SK-N-SH treated with all-trans-retinoic acid at 6 μM for 48 hours (cell line): ENCODE measurements at places on chromosomes 16 and 17.

DNA sequence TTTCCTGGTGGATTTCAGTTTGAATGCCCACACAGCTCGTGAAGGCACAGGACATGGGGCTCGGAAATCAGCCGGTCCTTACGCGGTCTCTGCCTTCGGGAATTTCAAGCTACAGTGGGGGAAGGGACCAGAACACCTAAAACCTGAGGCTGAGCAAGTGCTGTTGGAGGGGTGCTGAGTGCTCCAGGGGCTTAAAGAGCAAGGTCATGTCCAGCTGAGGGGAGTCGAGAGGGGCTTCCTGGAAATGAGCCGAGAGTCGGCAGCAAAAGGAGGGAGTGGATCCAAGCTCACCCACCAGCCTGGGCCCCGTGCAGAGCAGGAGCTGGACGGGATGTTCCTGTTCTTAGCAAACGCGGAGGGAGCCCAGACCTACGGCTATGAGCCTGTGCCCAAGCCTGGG, 73.2 kb upstream of the RPL38 start:
- ATAC-seq = no peak

GRCh38 chr17:40472733-40473452, 28.5 kb downstream of the TNS4 start:
- ATAC-seq = no peak

DNA sequence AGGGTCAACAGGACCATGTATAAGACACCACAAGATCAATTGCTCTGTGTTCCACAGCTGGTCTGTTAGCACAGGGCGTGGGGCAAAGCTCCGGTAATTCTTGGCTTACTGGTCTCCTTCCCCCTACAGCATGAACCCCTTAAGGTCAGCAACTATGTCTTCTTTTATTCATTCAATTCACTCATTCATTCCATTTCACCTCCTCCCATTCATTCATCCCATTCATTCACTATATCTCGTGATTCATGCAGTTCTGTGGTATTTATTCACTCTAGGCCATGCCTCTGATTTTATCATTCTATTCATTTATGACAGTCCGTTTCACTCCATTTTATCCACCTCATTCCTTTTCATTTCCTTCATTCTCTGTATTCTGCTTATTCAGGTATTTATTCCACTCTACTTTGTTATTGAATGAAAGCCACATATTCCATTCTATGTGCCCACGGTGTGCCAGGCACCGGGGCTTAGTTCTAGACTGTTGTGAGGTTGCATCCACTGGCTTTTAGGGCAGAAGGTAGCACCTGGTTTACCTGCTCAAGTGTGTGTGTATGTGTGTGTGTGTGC, 19.0 kb upstream of the WFDC1 start:
- no peak for ATAC-seq

DNA sequence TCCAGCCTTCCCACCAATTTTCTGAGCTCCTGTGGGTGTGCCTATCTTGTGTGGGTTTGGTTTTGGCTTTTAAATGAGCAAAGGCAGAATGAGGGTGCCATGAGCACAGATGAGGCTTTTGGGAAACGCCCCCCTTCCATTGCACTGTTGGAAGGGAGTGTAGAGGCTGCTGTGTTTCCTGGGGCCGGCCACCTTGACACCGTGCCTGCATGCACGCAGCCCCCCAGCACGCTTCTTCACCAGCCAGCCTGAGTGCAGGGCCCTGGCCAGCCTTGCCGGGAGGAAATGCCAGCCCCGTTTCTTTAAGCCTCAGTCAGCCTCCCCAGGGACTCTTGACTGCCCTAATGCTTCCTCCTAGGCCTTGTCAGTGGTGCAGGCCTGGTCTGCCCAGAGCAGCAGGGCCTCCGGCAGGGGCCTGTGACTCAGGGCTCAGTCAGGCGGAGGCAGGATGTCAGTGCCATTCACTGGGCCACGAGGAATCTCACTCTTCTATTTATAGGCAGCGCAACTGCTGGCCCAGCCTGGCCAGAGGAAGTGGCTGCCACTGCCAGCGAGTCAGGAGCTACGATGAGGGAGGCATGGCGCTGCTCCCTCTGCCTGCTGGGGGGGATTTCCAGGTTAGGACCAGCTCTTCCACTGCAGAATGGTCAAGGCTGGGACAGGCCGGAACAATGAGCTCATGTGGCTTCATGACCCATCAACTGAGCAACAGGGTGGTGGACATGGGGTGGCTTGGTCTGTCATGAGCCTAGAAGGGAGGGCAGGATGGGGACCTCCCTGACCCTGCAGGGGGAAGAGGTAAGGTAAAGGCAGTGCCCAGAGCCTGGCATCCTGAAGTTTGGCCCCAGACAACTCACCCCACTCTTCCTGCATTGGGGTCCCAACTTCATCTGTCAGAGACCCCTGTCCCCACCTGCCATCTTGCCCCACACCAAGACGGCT, 205.2 kb downstream of the RAB11FIP4 start:
- ATAC-seq = peak; percentile 95

DNA sequence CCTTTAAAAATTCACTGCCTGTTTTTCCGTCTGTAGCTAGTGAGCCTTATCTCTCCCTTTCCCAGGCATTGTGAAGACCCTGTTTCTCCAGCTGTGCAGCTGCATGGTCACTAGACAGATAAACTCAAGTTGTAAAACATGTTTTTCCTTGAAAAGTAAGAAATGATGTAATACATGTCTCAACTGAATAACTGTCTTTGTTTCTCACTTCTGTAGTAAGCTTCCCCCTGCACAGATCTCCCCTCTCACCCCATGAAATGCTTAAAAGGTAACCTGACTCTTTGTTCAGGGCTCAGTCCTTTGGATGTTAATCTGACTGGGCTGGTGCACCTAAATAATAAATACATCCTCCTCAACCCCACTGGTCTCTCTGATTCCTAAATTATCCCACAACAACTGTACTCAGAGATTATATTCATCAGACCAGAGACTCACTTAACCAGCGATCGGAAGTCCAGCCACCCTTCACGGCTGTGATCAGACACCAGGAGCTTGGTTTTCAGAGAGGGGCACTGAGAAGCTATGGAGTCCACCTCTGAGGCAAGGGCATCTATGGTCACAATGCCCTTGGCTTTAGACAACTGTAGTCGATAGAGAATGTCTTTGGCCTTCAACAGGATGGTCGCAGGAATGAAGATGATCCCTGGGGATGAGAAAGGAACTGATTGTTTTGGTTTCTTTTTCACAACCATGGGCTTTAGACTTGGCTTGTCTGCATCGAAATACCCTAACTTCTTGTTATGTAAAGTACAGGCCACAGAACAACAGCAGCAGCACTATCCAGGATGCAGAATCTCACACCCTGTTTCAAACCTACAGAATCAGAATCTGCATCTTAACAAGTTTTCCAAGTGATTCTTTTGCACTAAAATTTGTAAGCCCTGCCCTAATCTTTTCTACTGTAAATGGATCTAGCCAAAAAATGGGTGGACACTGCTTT, 15.4 kb downstream of the ACSM1 start:
- ATAC-seq = no peak

- ATAC-seq = no peak
Measured at GRCh38 chr17:46205975-46206374, 12.7 kb upstream of the KANSL1 start.

DNA sequence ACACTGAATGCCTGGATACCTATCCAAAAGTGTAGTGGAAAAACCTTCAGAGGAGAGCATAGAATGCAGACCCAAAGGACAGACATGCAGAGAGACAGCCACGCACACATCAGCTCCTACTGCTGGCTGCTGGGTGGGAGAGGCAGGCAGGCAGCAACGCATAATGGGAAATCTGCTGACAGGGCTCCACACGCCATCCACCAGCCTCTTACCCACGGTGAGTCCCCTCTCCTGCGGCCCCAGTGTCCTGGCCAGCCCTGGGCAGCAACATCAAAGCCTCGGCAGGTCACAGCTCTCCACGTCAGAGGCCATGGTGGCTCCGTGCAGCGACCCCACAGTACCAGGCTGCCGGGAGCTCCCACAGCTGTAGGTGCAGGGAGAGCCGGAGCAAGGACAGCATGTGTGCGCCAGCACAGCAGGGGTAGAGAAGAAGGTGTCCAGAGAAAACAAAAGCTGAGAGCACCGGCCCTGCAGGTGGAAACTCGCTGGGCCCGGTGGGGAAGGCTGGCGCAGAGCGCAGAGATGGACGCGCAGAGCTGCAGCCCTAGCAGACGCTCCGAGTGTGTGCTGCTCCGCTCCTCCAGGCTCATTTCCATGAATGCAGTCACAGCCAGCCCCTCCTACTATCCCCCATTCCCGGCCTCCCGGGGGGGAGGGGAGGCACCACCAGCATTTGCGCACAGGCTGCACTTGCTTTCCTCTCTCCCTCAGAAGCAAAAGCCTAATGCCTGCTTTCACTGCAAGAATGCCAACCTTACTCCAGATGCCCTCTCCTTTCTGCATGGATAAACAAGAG, 58.9 kb downstream of the CYTH1 start:
- peak; percentile 76 for ATAC-seq
